ENCODE measurements at places on chromosomes 1 and 21.
A peak's percentile ranks its signal among the peaks of the same experiment; 100 is the strongest.

- peak; percentile 49 for DNase-seq
Measured at GRCh38 chr1:7810395-7810794, 26.3 kb downstream of the PER3 start.

DNA sequence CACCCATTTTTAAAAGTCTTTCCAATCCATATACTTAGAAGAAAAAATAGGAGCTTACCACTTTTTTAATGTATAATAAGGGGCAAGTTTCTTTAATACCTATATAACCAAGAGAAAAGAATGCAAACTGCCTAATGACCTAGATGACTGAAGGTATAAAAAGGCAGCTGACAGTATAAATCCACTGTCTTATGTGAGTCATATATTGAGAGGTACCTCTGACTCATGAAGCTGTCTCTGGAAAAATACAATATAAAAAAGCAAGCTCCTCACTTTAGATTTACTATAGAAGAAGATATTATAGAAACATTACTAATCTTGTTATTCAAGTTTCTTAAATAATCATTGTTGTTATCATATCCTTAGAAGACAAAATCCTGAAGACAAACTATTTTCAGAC is 144.2 kb downstream of the VAV3 start:
- no peak for DNase-seq

GRCh38 chr1:14787604-14788003 is 189.1 kb downstream of the KAZN start:
- DNase-seq: no peak

DNA sequence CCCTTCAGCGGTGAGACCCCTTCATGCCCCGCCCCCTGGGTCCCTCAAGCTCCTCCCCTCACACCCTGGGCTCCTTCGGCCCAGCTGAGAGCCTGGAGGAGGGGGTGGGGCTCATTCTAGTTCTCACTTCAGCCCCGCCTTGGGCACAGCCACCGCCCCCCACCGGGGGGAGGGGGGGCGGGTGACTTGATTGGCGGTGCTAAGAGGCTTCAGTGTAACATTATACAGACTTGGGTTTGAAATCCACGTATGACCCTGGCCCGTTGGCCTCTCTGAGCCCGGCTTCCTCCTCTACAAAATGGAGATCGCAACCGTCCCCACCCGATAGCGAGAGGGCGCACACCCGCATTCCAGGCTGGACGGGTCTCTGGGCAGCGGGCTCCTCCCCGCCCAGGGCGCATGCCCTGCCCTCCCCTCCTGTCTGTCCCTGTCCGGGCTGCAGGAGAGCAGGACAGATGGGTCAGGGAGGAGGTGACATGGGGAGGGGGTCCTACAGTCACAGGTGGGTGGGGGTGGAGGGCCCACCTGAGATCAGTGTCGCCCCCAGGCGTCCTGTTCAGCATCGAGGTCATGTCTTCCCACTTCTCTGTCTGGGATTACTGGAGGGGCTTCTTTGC is 5.1 kb downstream of the CLCNKB start:
- DNase-seq: no peak

- DNase-seq: no peak
Measured at GRCh38 chr1:30320581-30320890, 402.8 kb downstream of the MATN1 start.

DNA sequence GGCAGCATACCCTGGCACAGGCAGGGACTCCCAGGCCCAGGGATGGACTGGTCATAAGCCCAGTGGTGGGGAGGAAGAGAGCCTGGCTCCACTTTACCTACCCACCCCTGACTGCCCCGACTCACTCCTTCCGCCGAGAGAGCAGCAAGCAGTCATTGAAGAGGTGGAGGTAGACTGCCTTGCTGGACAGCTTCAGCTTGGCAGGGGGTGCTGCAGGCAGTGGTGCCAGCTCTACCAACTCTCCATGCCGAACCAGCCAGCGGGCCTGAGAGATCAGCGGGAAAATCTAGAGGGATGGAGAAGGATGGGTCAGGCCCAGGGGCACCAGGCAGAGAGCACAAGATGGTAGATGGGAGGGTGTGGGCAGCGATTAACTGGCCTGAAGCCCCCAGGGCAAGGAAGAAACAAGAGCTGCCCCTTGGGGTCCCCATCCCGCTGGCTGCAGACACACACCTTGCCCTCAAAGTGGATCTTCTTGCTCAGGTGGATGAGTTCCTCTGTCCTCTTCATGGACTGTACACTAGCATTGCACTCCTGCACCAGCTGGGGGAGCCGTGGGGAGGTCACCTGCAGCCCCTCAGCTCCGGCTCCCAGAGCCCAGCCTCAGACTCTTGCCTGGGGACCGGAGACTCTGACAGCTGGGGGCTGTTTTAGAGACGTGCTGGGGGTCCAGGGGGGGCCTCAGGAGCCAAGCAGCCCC is 7.7 kb downstream of the ARHGEF19 start:
- DNase-seq: no peak

DNA sequence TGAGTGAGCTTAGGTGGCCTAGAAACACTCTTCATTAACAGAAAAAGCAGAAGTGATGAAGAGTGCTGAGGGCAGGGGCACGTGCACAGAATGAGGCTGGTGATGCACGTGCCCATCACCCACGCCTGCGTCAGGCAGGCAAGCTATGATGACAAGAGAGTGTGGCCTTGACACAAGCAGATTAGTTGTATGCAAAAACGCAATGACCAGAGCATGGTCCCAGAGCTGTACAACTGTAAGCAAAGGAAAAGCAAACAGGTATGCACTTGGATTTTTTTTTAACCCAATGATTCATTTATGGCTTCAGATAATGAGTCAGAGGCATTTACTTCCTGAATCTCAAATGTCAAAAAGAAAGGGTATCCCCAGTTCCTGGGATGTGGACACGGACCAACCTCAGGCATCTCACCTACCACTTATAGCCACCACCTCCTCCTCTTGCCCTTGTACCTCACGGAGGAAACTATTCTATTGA is 9.1 kb upstream of the TMEM61 start:
- DNase-seq: no peak

DNA sequence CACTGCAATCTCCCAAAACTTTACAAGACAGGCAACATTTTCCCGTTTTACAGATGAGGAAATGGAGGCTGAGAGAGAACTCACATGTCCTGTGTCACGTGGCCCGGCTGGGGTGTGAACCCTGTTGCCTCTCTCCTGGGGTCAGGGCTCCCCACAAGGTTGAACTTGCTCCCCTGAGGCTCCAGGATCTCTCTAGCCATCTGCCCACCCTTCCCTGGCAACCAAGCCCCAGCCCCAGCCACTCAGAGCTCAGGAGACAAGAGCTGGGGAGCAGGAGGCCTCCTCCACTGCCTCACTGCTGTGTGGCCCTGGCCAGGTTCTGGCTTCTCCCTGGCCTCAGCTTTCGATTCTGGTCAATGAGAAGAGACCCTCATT is 11.8 kb downstream of the LAPTM5 start:
- DNase-seq: no peak

DNA sequence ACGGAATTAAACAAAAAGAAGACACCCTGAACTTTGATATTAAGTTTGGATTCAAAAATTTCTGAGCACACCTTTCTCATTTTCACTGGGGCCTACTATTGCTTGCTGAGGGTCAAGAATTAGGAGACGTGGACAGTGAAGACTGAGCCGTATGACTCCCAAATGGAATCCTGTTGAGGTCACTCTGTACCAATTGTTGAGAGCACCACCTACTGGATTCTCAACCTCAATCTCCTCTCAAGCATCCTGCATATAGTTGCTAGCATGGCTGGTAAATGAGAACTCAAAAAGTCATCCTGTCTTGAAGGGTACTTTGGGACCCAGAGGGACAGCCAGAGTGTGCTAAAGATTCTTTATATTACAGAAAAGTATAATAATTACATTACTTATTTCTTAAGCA is 20.2 kb upstream of the MTR start:
- DNase-seq: no peak

DNA sequence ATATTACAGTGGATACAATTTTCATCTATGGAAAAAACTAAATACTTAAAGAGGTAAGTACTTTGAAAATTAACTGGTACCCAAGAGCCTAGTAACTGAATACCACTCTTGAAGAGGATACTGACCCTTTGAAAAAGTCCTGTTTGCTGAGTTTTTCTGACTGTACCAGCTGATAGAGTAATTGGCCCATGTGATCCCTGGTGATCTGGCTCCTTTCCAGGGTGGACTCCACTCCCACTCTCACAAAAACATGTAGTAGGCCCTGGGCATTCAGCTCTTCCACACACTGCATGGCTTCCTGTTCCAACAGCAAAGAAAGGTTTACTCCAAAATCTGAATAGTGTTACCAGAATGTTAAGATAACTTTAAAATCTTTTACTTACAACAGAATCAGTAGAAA is 53.6 kb upstream of the HP1BP3 start:
- DNase-seq: no peak

GRCh38 chr21:35083246-35083645 is 34.1 kb upstream of the RUNX1 start:
- no peak for DNase-seq

GRCh38 chr1:153661111-153661708 is 2.7 kb downstream of the SNAPIN start:
- no peak for DNase-seq

DNA sequence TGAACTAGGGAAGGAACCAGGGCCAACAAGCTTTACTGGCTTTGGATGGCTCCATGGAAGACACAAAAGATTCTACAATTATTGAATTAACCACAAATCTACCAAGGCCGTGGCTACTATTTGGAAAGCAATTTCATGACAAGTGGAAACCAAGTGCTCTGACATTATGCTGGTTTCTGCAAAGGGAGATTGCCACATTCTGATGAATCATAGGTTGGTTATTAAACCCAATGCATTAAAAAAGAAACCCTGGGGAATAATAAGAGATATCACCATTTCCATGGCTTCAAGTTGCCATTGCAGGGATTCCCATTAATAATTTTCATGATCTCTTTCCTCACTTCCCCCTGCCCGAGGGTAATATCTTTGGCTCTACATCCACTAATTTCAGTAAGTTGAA is 359.2 kb upstream of the NCAM2 start:
- no peak for DNase-seq

GRCh38 chr1:152185544-152186391 is 26.7 kb upstream of the RPTN start:
- DNase-seq: peak; percentile 26

Measured in AG04450 (cell line).